8988T (cell line): ENCODE measurements at places on chromosomes 6 and 20.

DNA sequence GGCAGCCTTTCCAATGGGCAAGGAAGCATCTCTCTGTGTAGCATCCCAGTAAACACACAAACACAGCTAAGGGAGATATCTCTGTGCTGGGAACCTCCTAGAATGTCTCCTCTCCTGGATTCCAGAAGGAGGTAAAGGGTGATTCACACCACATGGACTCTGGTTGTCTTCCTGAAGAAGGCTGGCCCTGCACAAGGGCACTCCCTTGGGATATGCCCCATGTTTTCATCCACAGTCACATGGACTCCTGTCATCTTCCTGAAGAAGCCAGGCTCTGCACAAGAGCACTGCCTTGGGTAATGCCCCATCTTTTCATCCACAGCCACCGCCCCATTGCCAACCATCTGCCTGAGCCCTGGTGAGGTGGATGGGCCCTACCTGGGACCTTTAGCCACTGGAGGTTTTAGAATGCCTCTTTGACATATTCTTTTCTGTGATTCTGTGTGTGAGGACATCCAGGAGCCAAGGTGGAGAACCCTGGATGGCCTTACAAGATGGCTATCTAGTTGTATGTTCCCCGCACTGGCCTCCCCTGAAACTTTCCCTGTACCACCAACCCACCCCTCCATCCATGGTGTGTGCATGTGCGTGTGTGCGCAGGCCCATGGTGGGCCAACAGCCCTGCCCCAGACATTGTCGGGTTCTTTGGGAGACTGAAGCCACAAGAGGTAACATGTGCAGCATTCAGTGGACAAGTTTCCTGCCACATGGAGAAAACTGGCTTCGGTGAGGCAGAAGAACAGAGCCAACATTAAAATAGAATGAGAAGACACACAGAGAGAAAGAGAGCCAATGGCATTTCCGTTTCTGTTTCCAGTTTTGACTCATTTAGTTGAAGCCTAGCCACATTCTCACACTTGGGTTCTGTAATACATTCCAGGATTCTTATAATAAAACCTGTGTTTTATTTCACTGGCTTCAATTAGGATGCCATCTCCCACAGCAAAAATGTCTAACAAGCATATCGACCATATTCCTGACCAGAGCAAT is 110.2 kb upstream of the CST7 start:
- DNase-seq = peak; percentile 1

DNA sequence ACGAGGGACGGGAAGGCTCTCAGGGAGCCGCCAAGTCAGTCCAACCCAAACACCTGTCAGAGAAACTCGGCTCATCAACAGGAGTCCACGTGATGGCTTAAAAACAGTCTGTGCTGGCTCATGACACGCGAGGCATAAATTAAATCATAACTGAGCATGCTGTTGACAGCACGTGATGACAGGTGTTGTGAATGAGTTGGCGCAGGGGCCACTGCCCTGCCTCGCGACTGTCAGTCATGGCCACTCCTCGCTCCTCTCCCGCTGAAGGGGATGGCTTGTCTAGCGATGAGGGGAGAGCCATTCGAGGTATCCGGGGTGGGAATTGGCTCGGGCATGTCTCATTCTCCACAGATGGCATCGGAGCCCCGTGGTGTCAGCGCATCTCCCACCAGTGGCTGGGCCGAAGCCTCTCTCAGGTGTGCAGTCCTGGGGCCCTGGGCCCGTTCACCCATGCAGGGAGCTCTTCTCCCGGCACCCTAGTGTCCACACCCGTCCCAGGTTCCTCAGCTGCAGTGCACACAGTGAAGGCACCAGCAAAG is 313.3 kb downstream of the BMP7 start:
- no peak for DNase-seq

DNA sequence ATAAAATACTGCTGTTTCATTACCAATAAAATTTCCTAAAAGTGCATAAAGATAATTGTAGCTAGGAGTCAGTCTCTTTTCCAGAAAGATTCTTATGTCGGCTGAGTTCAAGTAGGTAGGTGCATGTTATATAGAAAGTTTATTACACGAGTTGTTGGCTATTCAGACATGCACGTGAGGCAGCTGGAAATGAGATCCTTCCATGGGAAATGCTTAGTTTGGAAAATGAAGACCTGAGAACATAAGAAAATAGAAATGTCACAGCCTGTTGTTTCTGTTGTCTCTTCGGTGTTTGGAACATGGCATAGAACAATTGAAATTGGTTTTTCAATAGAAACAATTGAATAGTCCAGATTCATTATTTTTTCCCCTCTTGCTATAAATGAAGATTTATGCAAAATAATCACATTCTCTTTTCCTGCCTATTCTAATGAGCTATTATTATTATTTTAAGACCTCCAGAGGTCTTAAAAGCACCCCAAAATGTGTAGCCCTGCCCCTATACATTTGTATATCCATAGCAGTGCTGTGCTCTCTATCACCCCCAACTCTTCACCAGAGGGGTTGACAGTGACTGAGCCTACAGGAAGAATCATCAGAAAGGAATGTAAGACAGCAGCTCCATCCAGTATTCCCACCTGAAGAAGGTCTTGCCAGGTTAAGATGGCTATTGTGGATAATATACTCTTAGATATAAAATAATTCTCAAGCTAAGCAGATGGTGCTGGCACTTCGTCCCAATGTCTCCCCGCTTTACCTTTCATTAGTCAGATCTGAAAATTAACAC is 82.2 kb downstream of the ZDHHC14 start:
- peak; percentile 32 for DNase-seq

DNA sequence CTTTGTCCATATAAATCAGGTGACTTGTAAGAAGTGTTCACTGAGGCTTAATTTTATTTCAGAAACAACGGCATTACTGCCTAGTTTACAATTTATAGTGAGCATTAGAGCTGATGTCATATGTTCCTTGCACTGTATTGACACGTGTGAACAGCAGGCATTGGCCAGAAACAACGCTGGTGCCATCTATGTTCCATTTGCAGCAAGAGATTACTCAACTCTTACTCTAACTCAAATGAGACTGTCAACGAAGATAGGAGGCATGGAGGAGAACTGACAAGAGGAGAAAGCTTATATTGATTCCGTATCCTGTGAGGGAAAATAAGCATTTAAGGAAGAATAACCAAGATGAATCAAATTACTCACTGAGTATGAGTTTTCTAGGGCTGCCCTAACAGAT is 48.4 kb downstream of the MTFR2 start:
- DNase-seq = no peak

- no peak for DNase-seq
Observed at GRCh38 chr6:53481323-53481722, 63.6 kb downstream of the GCLC start.

DNA sequence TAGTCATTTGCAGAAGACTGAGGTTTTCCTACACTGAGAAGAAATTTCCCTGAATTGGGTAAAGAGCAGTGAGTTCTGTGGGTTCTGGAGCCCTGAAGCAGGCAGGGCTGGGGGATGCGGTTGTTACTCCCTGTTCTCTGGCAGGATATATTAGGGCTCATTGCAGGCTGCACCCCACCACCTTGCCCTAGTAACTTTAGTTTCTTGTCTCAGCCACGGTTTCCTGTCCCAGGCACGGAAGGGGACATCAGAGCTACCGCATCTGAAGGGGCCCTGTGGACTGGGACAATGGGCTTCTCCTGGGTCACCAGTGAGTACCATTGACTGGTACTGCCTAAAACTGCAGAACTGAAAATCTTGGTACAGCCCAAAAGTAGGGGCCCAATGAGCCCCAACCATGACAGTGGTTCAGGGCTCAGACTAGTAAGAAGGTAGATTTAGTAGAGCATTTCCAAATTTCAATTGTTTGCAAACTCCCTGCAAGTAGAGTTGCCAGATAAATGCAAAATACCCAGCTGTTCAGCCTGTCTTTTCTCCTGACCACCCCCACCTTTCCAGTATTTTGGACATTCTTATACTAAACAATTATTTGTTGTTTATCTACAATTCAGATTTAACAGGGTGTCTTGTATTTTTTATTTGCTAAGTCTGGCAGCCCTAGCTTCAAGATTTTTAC is 54.5 kb upstream of the EYA2 start:
- no peak for DNase-seq

DNA sequence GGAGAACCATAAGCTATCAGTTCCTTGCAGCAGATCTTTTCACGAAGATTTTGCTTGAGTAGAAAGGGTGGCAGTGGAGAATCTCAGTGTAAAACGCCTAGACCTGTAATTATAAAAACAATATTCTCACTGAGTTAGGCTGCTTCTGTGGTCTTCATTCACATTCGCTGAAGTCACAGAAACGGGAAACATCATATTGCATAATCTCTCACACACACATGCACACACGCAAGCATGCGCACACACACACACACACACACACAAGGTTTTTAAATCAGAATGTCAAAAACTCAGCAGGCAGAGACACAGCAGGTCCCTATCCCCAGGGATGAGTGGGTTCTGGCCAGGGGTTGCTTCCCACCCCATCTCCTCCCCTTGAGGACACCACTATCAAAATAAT is 175.5 kb downstream of the ATXN1 start:
- DNase-seq = no peak

GRCh38 chr6:7770601-7771000 is 44.7 kb downstream of the BMP6 start:
- no peak for DNase-seq

- DNase-seq = no peak
Observed at GRCh38 chr6:64213697-64214096, 578.1 kb downstream of the PHF3 start.

GRCh38 chr6:124040655-124041054 is 237.0 kb downstream of the NKAIN2 start:
- DNase-seq = no peak

DNA sequence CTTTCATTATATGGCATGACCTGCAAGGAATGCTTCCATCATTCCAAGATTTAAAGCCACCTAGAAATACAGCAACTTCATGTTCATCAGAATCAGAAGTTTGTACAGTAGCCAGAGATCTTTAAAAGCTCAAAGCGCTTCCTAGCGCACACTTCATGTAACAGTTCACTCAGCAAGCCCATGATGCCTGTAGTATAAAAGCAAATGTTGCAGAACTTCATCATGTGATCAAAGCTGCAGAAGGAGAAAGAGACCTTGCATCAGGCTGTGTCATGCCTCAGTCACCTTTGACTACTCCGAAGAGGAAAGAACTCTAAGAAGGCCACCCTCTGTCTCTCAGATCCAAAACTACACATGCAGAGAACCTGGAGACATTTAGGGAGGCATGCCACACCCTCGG is 78.5 kb downstream of the AGPAT4 start:
- DNase-seq = no peak

GRCh38 chr6:40599555-40599954 is 12.4 kb upstream of the LRFN2 start:
- no peak for DNase-seq

DNA sequence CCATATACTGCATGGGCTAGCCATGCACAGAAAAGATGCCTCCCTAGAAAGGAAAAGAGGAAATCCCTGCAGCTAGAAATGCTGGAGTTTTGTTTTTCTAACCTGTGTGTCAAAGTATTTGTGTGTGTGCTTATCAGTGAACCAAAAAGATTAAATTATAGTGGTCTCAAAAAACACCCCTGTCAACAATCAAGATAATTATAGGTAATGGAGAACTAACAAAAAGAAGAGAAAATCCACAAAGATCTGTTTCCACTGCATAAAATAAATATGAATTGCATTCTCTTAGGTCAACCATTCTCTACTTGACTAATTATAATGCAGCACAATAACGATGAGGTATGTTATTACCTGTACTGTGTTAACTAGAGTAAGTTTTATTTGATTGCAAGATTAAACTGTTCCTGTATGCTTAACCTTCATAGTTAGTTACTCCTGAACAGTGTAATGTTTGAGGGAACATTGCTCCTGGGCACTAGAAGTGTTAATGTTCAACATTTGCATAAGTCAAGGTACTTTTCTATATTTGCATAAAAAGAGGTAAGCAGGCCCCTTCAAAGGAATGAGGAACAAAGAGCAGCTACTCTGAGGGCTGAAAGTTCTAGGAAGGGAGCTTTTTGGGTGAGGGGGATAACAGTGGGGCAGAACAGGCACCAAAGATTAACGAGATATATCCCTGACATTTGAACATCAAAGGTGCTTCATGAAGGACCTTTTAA is 212.1 kb downstream of the BTBD9 start:
- no peak for DNase-seq

DNA sequence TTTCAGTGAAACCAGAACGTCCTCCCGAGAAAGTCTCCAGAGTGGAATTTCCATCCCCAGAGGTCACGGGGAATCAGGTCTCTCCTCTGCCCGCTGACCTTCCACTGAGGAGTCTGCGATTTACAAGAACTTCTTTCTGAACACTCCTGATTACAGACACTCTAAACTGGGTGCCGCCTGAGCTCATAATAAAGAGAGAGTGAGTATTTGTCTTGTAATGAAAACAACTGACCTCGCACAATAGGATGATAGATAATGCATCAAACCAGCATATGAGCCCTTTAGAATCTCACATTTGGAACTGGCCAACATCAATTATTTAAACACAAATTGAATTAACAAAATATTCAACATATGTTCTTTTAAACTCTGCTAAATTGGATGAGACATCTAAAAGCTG is 47.5 kb downstream of the DLL1 start:
- no peak for DNase-seq

GRCh38 chr6:169101036-169101805 is 152.4 kb downstream of the THBS2 start:
- no peak for DNase-seq

- no peak for DNase-seq
Observed at GRCh38 chr6:43997345-43997677, 129.9 kb downstream of the MRPL14 start.

DNA sequence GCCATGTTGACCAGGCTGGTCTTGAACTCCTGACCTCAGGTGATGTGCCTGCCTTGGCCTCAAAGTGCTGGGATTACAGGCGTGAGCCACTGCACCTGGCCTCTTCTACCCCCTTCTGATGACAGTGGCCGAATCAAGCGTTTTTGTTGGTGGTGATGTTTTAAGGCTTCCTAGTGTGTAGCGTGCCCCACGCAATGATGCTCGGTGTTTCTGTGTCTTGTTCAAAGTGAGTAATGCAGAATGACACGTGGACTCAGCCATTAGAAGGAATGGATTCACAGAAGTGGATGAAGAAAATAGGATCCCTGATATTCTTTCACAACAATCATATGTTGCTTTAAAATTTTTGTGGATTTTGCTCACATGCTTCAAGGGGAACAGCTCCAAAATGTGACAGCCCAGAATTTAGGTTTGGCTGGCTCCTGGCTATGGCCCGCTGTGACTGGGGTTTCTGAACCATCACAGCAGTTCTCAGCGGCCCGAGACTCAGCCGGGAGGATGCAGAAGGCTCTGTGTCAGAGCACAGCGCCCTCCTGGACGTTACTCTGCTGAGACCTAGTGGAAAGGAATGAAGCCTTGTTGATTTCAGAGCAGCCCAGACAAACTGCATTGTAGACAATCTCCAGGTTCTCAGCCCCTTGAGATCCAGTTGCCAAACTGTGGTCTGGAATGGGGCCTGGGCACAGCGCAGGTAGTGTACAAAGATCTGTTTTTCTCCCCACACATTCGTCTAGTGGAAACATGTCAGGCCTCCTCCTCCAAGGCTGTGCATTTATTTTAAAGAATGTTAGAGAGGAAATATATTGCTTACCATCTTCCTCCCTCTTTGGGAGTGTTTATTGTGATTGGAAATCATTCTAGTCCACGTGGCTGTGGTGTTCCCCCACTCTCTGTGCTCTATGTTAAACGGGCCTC is 57.6 kb upstream of the TIAM2 start:
- DNase-seq = no peak

GRCh38 chr6:19327241-19327640 is 509.9 kb upstream of the ID4 start:
- DNase-seq = no peak

- DNase-seq = no peak
Observed at GRCh38 chr6:138691595-138692057, 81.9 kb upstream of the CCDC28A start.
